NCI-H1694 (cell line): ENCODE measurements at places on chromosomes 11 and 22.

- DNase-seq, result no peak
Observed at GRCh38 chr11:86440843-86441242, 66.2 kb downstream of the CCDC81 start.

- DNase-seq, result no peak
Observed at GRCh38 chr11:69153661-69154060, 2.1 kb upstream of the SMIM38 start.

DNA sequence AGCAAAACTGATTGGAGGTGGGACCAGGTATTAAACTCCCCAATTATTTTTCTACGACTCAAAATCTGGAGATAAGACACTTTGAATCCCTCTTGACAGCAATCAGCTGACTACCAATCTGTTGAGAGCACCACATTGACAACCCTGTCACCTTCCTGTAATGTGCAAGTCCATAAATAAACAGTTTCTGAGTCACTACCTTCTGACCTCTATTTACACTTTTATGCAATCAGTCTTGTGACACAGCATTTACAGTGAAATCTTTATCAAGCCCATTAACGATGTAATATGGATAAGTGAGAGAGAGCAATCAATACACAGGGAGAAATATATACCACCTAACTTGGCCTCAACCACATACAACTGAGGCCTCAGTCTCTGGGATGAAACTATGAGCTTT is 283.7 kb upstream of the ANO5 start:
- DNase-seq, result no peak

GRCh38 chr11:84234462-84235202 is 948.5 kb upstream of the CCDC90B start:
- no peak for DNase-seq

DNA sequence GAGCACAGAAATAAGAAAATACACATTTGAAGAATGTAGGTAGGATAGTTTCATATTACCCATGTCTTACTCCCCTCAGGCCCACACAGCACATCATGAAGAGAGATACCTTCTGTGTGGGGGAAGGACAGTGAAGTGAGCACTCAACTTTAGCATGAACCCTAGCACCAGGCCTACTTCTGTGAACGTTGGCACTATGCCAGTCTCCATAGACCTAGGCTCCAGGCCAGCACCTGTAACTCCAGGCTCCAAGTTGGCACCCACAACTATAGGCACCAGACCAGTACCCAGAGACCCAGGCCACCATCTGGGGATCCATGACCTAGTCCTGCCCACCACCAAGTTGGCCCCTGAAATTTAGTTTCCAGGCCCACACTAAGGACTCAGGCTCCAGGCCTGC is 410.9 kb downstream of the INSC start:
- DNase-seq, result no peak
